Left lung (tissue), 14 donors: ENCODE measurements at places on chromosomes 3 and 15. TPM values are rescaled to one million over a fixed set of nuclear protein-coding genes. Genes with fewer than 3 reads are reported as not detected.

- H3K27ac ChIP-seq: no peak overlapping the region
- DNase-seq: no peak
These were observed 17.6 kb upstream of the APOD start for GRCh38 chr3:195601382-195601781.

GRCh38 chr15:72098040-72098439 is 19.9 kb downstream of the MYO9A start:
- no peaks in the 10 kb centered on the region for H3K27me3 ChIP-seq
- DNase-seq: no peak
- H3K4me1 ChIP-seq: no peaks in the 10 kb centered on the region
- no peak overlapping the region for H3K27ac ChIP-seq

ZNF385D gene
- total RNA-seq: 3.0 TPM

SKOR1 gene
- 0.34 TPM for total RNA-seq

UCN2 gene
- total RNA-seq: not detected
